Kasumi-1 (cell line): ENCODE measurements at places on chromosomes 16 and 17.
A peak's percentile ranks its signal among the peaks of the same experiment; 100 is the strongest.

GRCh38 chr17:77600346-77600745, 358.2 kb upstream of the TNRC6C start:
- DNase-seq = no peak

DNA sequence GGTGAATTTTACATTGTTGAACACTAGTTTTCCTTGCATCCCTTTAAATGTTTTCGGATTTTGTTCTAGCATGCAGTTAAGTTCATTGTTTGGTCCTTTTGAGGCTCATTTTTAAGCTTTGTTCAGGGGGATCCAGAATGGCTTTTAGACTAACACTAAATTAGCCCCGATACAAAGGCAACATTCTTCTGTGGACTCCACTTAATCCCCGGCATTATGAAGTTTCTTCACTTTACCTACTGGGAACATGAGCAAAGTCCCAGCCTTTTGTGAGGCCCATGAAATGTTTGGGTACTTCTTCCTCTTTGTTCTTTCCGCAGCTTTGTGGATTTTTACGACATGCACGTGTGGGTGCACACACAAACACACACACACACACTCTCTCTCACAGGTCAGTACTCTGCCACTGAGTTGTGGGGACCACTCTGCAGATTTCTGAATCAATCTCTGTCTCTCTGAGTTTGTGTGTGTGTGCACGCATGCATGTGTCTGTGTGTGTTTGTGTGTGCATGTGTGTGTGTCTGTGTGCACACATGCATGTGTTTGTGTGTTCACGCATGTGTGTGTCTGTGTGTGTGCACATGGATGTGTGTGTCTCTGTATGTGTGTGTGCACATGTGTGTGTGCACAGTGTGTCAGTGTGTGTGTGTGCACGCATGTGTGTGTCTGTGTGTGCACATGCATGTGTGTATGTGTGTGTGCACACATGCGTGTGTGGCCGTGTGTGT, 240.4 kb upstream of the TNRC6C start:
- no peak for DNase-seq

DNA sequence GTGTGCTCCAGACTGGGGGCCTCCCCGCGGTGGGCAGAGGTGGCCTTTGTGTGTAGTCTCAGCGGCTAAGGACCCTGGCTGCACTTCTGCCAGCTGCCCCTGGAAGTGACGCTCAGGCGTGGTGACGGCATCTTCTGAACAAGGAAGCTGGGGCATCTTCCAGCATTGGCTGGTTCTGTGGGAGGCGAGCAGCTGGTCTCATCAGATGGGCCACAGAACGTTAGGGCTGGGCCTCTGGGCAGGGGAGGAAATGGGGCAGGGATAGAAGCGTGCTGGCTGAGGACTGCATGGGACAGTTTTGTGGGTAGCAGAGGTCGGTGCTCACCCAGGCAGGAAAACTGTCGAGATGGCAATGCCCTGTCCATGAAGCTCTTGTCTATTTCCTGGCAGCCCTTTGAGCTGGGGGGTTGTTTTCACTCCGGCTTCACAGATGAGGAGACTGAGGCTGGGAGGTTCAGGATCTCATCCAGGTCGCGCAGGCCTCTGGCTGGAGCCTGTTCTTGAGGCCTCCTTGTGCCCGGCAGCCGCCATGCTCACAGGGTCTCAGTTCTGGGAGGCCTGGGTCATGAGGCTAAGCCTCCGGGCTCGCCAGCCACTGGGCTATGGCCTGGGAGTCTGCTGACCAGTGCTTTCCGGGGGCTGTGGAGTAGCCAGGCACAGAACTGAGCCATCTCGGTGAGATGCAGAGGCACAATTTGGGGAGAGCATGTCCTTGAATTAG, 16.3 kb downstream of the IRF8 start:
- DNase-seq = peak; percentile 35

GRCh38 chr17:78381601-78382232, 3.3 kb downstream of the PGS1 start:
- DNase-seq = peak; percentile 84

DNA sequence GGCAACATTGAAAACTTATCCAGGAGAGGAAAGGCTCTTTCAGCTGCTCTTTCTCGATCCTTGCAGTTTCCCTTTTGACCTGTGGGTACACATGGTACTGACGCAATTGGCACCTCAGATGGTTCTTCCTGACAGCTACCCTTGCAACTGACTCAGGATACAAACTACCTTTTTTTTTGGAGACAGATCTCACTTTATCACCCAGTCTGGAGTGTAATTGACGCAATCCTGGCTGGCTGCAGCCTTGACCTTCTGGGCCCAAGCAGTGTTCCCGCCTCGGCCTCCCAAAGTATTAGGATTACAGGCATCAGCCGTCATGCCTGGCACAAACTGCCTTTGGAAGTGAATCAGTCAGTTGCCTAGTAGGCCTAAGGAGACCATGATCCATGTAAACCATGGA, 607.2 kb downstream of the WWOX start:
- DNase-seq = no peak
